GM23338 (cell line): ENCODE measurements at places on chromosomes 3 and 15. TPM values are rescaled to one million over a fixed set of nuclear protein-coding genes. Genes with fewer than 3 reads are reported as not detected.
A peak's percentile ranks its signal among the peaks of the same experiment; 100 is the strongest.

DNA sequence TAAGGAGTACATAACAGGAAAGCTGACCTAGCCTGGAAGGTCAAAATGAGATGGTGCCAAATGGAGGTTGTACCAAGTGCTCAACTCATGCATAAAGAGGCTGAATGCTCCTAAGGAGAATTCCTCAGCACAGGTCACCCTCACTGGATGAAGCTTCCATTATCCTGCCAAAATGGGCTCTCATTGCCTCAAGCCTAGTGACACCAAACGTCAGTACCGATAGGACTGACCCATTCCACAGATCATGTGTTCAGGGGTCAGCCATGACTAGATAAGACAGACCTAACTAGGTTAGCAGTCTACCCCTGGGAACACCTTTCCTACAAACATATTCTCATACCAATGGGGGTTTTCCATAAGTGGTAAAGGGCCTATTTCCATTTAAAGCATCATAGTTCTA, 160.7 kb downstream of the MEX3B start:
- DNase-seq, result no peak

DNA sequence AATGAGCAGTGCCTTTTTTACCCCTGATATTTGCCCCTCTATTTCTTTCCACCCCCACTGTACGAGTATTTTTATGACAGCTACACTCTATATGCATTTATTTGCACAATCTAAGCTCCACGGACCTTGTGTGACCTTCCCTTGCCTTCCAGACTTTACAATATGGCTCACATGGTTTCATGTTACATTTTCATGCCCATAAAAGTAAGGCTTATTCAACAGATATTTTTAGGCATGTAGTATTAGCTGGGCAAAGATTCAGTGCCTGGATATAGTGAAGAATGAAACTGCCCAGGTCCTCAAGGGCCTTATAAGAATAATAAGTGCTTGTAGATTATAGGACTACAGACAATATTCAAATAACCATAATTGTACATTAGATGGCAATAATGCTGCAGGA, 481.9 kb upstream of the CNTN4 start:
- DNase-seq, result no peak

The GASK1A gene
- total RNA-seq, result 11.1 and 16.2 TPM in 2 replicates

DNA sequence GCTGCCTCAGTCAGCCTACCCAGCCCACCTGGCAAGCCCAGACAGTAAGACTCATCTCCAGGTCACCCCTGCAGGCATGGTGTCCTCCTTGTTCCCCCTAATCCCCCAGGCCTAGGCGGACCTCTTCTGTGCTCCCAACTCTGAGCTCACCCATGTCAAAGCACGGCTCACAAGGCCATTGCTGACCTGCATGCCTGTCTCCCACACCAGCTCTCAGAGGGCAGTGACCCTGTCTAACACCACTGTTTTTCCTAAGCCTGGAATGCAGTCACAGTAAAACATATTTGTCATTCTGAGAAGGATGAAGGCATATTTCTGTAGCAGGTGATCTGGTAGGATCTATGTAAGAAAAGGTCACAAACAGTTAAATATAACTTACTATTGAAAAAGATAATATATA, 110.3 kb upstream of the HACD2 start:
- DNase-seq, result no peak

- DNase-seq, result no peak
Observed at GRCh38 chr3:16893618-16894200, 9.0 kb downstream of the PLCL2 start.

The CIB1 gene
- total RNA-seq, result 9.8 and 11.2 TPM in 2 replicates

The CCDC39 gene
- 0.52 TPM in 1 of 2 replicates, not detected in the other for total RNA-seq

DNA sequence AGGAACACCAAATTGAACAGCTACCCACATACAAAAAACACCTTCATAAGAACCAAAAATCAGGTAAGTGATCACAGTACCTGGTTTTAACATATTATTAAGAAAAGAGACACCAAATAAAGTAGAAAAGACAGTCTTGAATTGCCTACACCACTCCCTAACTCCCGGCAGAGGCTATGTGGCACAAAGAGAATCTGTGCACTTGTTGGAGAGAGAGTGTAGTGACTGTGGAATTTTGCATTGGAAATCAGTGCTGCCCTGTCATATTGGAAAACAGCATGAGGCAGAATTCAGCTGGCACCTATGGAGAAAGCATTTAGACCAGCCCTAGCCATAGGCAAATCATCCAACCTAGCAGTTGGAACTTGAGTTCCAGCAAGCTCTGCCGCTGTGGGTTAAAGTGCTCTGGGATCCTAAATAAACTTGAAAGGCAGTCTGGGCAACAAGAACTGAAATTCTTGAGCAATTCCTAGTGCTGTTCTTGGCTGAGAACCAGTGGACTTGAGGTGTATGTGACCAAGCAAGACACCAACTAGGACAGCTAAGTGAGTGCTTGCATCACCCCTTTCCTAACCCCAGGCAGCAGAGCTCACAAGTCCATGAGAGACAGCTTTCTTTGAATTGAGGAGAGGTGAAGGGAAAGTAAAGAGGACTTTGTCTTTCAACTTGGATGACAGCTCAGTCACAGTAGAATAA, 969.6 kb upstream of the ALCAM start:
- no peak for DNase-seq

DNA sequence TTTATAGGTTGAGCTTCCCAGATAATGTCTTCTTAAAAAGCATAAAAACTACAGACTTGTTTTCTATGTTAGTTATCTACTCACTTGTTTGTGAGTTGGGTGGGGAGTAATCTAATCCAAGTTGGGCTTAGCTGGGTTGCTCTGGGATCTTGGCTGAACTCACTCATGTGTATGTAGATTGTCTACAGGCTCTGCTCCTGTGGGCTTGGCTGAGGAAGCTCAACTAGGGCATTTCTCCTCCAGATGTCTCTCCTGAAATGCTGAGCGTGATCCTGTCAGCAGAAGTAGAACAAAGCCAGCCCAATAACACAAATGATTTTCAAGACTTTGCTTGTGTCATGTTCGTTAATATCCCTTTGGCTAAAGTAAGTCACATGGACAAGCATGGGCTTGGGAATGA, 17.3 kb downstream of the KCNH8 start:
- peak; percentile 14 for DNase-seq

DNA sequence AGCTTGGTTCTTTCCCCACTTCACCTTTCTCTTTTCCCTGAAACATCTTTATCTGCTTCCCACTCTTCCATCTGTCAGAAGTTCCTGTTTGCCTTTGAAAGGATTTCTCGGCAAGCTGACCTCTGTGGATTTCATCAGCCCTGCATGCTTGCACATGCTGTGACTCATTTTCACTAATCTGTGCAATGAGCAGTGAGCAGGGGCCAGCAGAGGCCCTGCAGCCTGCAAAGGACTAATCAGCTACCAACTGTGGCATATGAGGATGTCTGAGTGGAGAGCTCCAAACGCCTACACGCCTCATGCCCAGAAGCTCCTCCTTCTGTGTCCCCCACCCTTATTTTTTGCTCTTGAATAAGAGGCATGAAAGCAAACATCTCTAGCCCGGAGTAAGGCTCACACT, 333.0 kb upstream of the SEMA6D start:
- DNase-seq, result peak; percentile 12

DNA sequence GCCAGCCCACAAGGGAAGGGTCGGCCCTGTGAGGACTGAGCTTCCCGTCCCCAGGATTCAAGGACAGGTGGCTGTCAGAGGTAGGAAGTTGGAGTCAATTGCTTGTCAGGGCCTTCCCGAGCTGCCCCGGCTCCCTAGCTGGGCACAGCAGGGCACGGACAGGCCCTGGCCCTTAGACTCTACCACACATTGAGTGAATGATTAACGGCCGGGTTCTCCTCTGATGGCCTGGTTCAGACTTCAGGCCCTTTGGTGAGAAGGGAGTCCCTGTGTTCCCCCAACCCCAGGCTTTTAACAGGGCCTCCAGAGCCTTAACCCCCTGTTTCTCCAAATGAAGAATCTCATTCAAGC, 16.4 kb upstream of the FGD5 start:
- no peak for DNase-seq
